ENCODE measurements at places on chromosomes 16 and 17. TPM values are rescaled to one million over a fixed set of nuclear protein-coding genes. Genes with fewer than 3 reads are reported as not detected.

Gene GLTPD2
- not detected for polyA plus RNA-seq

Gene HS3ST6
- polyA plus RNA-seq, result not detected

DNA sequence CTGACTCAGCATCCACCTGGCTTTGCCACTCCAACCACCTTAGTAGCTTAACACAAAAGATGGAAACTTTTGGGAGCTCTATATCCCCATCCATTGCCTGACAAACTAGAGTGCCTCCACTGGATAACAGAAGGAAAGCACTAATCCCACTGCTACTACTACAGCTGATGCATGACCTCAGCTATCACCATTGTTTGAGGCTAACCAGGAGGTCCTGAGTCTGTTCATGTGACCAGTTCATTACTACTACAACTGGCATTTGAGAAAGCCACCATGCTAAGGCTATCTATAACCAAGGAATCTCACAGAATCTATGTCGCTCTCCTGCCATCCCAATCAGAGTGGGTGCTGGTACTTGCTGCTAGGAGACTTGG is 604.3 kb upstream of the CA10 start:
- DNase-seq, result no peak

- DNase-seq, result no peak
Measured at GRCh38 chr17:33125552-33125950, 133.9 kb downstream of the SPACA3 start.

GRCh38 chr16:11805556-11805955 is 8.5 kb upstream of the ZC3H7A start:
- DNase-seq, result no peak

DNA sequence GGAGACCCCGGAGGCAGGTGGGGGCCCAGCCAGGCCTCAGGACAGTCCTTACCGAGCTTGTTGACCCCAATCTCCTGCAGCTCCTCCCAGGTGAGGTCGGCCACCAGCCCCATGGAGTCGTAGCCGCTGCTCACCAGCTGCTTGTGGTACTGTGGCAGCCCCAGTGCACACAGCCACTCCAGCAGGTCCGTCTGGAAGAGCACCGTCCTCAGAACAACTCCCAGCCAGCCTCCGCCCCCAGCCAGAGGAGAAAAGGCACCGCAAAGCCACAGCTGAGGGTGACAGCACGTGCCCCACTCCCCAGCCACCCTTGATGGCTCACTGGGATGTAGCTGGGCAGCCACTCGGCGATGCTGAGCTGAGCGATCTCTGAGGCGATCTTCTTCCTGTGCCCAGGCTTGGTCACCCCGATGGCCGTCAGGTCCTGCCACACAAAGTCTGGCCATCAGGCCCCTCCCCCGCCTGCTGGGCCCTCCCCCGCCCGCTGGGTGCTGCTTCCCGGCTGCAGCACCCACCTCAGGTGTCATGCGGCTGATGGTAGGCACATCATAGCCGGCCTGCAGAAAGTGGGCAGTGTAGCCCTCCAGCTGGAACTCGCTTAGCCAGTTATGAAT is 11.9 kb downstream of the CASKIN2 start:
- DNase-seq, result no peak

DNA sequence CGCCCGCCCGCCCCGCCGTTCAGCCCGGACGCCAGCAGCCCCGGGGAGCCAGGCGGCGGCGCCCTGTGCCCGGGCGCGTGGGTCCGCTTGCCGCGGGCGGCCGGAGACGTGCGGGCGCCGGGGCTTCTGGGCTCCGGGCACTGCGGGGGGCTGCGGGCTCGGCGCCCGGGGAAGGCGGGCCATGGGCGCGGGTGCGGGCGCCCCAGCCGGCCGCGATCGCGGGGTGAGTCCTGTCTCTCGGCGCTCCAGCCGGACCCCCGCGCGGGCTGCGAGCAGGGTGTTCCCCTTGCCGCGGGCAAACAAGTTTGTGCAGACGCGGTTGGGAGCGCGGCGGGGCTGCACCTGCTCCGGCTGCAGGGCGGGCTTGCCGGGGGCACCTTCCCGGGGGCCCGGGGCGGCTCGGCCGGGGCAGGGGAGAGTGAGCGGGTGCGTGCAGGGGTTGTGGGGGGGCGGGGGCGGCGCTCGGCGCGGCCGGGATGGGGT is 292 bp downstream of the WSCD1 start:
- no peak for DNase-seq

DNA sequence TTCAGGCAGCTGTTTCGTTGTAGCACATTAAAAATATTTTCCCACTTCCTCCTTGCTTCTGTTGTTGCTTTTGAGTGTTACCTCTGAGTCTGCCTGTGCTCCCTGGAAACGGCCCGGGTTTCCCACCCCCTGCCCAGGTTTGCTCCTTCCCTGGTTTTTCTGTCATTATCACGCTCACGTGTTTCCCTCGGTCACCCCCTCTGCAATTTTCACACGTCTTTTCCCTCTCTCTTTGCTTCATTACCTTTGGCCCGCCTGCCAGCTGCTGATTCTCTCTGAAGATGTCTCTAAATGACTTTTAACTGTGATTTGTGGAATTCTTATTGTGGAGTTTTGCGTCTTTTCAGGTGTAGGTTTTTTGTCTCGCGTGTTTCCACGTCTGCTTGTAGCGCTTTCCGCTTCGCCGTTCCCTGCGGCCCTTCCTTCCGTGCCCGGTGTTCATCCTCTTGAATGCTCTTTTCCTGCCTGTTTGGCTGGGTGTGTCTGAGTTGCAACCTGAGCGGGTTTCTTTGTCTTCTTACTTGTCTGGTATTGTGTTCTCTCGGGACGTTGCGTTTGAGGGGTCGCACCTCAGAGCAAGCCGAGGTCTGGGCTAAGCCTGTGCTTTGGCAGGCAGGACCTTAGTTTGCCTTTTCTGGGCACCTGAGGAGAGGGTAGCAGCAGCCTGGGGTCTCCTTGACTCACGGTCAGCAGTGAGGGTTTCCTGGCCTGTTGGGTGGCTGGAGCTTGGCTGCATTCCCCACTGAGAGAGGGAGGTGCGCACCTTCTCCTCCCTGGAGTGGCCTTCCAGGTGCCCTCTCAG is 96.3 kb upstream of the ZNF750 start:
- DNase-seq, result no peak

DNA sequence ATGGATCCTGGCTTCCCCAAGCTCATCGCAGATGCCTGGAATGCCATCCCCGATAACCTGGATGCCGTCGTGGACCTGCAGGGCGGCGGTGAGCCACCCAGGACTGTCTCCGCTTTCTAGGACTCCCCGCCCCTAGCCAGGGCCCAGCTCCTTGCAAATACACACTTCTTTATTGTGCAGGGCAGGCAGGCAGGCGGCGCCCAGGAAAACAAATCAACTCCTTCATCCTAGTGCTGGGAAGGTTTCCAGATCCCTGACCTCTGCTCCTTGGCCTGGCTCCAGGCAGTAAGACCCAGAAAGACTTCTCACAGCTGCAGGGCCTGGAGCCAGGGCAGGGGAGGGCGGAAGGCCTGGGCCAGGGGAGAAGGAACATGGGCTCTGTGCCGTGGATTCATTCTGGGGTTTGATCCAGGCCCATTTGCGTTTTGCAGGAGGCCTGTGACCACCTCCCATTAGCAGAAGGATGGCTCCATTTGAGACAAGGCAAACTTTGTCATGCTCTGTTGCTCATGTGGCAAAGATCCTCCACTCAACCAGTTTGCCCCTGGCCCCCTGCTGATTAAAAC is 6.0 kb upstream of the LPCAT2 start:
- DNase-seq, result peak; percentile 91

- no peak for DNase-seq
Measured at GRCh38 chr16:80612461-80613017, 71.7 kb downstream of the DYNLRB2 start.

GRCh38 chr16:53055541-53056391 is 975 bp downstream of the CHD9 start:
- peak; percentile 21 for DNase-seq

GRCh38 chr17:40458851-40459482 is 15.7 kb downstream of the IGFBP4 start:
- DNase-seq, result no peak

DNA sequence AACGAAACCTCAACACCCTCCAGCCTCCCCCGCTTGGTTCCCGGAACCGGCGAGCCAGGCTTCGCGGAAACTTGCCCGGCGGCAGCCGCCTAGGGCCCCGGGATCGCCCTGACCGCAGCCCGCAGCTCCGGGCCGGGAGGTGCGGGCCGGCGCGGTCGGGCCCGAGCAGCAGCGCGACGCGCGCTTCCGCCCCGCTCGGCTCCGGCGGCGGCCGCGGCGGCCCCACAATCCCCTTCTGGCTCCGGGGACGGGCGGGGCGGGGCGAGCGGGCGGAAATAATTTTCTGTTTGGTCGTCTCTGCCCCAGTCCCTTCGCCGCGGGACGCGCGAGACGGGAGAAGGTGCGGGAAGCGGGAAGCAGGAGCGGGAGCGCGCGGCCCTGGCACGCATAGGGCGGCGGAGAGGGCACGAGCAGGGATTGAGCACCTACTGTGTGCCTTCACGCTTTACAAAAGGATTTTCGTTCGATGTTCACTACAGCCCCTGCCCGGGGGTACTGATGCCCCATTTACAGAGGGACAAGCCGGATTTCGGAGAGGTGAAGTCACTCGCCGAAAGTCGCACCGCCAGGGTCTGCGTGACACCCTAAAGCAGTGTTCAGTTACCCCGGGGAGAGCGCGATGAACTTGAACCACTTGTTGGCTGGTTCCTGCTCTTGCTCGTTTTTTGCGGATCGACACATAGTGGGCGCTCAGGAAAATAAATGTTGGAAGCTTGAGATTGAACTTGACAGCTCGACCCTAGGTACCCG is 2.7 kb upstream of the MLLT6 start:
- peak; percentile 55 for DNase-seq

Gene ALDH3A1
- polyA plus RNA-seq, result 0.14 TPM

- DNase-seq, result no peak
Measured at GRCh38 chr17:72486806-72487205, 366.0 kb downstream of the SOX9 start.

DNA sequence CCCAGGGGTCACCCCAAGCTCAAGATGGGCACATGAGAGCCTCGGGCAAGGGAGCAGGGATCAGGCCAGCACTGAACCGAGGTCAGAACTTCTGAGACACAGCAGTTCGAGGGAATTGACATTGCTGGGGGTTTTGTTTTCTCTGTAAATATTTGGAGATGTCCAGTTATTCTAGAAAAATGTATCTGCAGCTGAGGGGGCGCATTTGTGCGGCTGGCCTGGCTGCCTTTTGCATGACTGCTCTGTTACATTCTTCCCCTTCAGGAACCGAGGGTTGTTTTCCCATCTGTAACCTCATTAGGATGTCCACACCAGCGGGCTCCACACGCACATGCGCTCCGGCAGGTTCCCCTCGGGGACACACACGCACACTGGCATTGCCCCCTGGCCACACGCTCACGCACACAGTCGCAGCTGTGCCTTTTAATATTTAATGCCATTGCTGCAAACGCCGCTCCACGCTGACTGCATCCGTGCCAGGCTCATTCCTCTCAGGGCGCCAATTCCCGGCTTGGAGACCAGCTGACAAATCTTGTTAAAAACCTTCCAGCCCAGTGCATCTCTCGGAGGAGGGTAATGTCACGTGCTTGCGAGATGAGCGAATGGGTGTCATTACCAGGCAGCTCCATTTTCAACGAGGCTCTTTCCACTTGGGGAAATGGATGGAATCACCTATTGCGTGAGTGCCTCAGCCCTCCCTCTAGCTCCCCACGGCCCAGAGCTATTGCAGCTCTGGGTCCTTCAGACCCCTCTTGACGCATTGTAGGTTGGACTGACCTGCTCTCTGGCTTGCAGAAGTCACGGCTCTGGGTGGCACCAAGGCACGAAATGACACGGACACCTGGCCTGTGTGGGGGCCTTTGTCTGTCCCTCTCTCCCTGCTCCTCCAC is 13.1 kb downstream of the CCR7 start:
- peak; percentile 95 for DNase-seq

Gene CACNG5
- polyA plus RNA-seq, result not detected

Gene ZPBP2
- not detected for polyA plus RNA-seq

DNA sequence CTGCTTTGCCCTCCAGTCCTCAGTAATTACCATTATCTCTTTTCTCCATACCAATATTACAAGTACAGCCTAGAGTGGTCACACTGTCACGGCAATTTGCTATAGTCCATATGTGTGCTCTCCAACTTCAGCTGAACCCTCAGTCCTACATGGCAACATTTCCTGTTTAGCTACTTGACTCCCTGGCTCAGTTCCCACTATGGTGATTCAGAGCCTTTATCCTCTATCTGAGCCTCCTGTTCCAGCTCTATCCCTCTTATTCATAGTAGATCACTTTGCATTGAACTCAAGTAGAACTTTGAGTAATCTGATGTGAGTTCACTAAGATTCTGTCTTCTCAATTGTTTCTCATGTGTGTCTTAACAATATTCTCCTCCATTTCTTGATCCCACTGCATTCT is 43.7 kb upstream of the GOSR1 start:
- peak; percentile 77 for DNase-seq

DNA sequence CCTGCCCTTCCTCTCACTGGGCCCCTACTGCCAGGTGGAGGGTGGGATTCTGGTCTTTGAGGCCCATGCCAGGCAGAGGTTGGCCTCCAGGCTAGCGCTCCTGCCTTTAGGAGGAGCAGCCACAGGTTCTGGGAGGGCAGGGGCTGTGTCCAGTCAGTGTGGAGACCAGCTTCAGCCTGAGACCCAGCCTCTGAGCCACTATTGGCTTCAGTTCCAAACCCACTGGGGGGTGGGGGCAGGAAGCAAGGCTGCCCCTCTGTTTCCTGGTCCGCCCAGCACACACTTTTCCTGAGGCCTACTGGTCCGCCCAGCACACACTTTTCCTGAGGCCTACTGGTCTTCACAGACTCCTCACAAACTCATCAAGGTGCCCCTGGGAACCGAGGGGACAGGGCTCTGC is 16.4 kb downstream of the SLC5A10 start:
- DNase-seq, result no peak

Gene ITGAX
- 0.15 TPM for polyA plus RNA-seq

DNA sequence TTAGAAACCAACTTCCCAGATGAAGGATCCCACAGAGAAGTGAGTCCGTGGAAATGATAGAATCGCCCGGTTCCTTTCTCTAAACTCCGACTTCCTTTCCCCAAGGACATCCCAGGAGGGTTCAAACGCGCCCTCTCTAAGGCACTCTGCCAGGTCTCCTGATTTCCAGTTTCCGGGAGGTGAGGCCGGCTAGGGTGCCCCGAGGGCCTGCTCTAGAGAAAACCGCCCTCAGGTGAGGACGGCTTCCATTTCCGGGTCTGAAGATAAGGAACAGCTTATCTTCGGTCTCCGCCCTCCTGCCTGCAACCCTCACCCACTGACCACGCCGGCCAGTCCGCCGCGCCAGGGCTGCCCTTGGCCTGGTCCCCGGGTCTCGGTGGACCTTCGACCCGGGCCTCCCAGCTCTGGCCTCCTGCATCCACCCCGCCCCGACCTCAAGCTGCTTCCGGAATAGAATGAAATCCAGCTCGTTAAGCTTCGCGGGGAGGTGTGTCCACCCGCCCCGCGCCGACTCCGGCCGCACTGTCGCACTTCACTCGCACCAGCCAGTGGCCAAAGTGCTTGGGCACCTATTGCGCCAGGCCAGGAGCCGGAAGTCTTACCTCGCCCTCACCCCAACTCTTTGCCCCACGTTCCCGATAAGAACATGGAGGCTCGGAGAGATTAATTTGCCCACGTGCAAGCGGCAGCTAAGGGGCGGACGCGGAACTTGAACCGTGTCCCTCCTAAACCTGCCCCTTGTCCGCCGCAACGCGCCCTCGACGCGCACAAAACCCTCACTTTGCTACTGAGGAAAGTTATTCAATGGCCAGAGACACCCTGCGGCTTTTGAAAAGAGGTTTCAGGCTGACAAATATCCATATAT is 836 bp upstream of the MMP15 start:
- no peak for DNase-seq

Gene CSH2
- polyA plus RNA-seq, result not detected

- DNase-seq, result no peak
Measured at GRCh38 chr16:27235055-27235937, 32.0 kb downstream of the KDM8 start.

All from AG04450 (cell line).